ENCODE measurements at places on chromosomes 12 and 14.

DNA sequence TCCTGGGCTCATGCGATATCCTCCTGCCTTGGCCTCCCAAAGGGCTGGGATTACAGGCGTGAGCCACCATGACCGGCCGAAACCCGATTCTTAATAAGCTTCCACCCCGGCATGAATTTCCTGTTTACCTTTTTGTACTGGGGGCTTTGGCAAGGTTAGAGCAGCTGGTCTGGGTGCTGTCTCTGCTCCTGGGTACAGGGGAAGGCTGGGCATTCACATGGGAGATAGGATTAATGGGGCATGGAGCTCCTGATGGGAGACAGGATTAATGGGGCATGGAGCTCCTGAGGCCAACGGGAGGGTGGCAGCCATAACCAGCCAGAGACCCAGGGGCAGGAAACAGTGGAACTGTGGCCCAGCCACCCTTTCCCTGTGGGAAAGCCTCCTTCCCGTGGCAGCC is 69.5 kb upstream of the DICER1 start:
- no peak for DNase-seq

DNA sequence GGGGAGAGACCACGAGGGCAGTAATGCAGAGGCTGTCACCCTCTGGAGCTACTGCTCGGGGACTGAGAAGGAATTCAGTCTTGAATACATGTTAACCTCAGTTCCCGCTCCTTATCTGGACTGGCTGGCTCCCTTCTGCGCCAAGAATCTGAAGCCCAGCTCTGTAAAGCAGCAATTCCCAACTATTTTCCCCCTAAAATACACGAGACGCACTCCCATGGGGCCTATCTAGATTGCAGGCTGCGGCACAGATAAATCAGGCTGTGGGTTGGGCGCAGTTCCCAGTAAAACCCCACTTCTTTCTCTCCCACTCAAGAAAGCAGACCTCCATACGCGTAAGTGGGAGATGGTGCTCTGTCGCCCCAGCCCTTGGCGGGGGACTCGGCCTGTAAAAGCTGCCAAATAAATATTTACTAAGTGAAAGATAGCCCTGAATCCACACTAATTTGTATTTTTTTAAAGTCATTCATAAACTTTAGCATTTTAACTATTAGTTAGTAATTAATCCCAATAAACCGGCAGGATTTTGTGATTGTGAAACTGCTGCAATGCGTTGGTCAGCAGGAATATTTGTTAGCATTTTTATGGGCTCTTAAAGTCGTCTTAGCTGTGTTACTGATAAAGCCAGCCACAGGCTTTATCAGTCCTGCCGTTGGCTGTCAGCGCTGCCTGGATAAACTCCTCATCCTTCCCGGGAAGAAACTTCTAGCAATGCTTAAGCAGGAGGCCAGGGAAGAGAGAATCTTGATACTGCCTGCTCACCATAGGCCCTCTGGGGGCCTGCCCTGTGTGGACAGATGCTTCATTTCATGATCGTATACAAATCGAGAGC is 17.8 kb downstream of the FBXL14 start:
- no peak for DNase-seq

GRCh38 chr12:106521901-106522300 is 60.9 kb upstream of the RFX4 start:
- DNase-seq, result no peak

DNA sequence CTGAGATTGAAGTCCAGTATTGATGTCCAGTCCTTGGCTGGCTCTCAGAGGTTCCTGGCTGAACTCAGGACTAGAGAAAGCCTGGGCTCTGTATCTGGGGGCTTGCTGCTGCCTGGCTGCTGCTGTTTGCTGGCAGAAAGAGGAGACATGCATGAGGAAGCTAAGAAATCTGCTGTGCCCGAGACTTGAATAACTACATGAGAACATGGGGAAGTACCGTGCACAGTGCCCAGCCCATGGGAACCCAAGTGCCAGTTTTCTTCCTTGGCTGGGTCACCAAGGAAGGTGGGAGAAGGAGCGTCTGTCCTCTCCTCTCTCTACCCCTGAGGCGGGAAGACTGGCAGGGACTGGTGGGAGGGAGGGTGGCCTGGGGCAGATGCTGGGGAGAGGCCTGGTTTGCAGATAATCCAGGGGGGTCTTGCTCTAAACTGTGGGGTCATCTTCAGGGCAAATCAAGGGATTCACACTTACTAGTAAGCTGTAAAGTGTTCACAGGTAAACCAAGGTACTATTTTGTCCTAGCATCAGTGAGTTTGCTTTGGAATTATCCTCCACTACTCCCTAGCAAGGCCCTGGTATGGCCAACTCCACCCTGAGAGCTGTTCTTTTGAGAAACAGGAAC is 13.8 kb upstream of the ZFP36L1 start:
- DNase-seq, result no peak

DNA sequence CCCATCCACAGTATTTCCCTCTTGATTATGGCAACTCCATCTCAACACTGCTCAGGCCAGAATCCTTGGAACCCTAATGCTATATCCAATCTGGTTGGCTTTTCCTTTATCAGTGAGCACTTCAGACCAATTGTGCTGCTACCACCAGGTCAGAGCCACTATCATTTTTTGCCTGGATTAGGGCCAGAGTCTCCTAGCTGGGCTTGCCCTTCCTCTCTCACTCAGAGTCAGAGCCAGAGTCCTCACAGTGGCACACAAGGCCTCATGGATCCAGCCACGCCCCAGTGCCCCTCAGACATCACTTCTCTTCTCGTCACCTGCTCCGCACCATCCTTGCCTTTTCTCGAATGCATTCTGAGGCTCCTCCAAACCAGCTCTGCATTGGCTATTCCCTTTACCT is 211.1 kb downstream of the ANO6 start:
- DNase-seq, result no peak

GRCh38 chr14:31200702-31200990 is 6.9 kb downstream of the HECTD1 start:
- DNase-seq, result no peak

DNA sequence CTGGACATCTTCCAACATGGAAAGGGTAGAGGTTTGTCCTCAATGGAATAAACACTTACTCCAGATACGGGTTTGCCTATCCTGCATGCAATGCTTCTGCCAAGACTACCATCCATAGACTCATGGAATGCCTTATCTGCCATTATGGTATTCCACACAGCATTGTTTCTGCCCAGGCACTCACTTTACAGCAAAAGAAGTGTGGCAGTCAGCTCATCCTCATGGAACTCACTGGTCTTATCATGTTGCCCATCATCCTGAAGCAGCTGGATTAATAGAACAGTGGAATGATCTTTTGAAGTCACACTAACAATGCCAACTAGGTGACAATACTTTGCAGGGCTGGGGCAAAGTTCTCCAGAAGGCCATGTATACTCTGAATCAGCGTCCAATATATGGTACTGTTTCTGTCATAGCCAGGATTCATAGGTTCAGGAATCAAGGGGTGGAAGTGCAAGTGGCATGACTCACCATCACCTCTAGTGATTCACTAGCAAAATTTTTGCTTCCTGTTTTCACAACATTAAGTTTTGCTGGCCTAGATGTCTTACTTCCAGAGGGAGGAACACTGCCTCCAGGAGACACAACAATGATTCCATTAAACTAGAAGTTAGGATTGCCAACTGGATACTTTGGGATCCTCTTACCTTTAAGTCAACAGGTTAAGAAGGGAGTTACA is 140.4 kb downstream of the SLC35F4 start:
- DNase-seq, result no peak

DNA sequence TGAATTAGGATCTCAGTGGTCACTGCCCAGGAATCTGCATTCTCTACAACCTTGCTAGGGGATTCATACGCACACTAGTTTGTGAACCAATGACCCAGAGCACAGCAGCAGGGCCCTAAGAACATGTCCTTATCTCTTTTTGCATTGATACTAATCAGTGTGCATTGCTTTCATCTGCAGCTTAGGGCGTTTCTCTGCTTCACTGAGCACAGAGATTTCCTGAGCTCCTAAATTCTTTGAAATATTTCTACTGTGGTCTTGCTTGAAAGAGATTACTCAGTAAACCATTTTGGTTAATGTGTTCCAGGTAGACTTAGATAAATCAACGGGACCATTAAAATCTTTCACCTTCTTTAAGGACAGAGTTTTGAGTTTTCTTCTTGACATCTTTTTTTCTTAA is 351.3 kb upstream of the KITLG start:
- DNase-seq, result no peak

- DNase-seq, result no peak
Measured at GRCh38 chr12:34264110-34264509, 241.8 kb downstream of the ALG10 start.

- no peak for DNase-seq
Measured at GRCh38 chr14:64806202-64806861, 73.4 kb downstream of the SPTB start.

GRCh38 chr12:118299791-118300460 is 72.8 kb downstream of the TAOK3 start:
- no peak for DNase-seq

GRCh38 chr12:122117979-122118378 is 39.4 kb downstream of the MLXIP start:
- no peak for DNase-seq

DNA sequence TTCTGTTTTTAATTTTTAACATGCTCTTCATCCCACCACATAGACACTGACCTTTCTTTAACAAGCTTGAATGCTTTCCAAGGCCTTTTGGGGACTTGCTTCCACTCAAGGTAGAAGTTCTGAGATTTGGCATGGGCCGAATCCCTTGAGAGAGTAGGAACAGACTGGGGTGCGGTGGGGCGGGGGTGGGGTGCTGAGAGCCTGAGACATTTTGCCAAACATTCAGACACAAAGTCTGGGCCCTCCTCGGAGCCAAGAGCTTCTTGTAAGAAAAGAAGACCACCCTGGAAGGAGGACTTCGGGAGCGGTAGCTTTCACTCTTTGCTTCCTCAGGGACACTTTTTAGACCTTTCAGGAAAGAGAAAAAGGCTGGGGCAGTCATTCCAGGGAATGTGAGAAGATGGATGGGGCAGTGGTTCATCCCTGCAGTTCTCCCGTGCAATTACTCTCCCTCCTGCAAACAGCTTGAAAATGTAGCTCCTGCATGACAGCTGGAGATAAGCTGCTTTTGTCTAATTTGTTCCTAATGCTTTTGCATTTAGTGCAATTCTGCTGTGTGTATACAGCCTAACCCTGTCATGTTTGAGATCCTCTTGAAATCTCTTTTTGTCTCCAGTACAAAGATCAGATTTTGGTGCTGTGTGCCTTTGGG is 16.3 kb upstream of the MYO1H start:
- DNase-seq, result no peak

DNA sequence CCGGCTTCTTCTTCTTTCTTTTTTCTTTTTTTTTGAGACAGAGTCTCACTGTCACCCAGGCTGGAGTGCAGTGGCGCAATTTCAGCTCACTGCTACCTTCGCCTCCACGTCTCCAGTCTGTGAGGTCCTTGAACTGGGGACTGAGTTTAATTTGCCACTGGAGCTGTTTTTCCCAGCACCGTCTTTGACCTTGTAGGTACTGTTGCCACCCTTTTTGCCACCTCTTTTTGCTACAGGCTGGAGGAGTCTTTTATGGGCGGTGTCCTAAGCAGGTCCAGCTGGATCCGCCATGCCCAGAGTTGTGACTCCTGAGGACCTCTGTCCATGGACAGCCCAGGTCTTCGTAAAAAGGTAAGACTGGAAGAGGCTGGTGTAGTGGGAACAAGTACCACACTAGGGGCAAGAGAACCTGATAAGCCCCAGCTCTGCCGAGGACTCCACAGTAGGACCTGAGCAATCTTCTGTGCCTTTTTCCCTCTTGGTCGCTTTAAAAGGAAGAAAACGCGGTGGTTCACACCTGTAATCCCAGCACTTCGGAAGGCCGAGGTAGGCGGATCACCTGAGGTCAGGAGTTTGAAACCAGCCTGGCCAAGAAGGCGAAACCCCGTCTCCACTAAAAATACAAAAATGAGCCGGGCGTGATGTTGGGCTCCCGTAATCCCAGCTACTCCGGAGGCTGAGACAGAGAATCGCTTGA is 946 bp downstream of the RNU4-2 start:
- DNase-seq, result no peak

- no peak for DNase-seq
Measured at GRCh38 chr14:62084020-62084419, 321.8 kb downstream of the SNAPC1 start.

DNA sequence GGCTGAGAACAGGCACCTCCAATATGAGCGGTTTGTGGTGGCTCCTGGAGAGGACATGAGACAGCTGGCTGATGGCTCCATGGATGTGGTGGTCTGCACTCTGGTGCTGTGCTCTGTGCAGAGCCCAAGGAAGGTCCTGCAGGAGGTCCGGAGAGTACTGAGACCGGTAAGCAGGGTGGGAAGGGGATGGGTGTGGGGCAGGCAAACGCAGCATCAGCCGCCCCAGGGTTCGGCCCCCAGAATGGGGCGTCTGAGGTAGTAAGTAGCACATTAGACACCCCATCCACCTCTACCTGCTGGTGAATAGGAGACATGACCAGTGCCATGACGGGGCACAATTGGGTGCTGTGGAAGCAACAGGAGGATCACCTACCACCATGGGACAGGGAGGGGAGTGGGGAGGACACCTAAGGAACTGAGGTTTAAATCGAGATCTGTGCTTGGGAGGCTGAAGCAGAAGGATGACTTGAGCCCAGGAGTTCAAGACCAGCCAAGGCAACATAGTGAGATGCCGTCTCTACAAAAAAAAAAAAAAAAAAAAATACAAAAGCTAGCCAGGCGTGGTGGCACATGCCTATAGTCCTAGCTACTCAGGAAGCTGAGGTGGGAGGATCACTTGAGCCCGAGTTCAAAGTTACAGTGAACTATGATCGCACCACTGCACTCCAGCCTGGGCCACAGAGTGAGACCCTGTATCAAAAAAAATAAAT is 25.5 kb downstream of the ITGA7 start:
- no peak for DNase-seq

DNA sequence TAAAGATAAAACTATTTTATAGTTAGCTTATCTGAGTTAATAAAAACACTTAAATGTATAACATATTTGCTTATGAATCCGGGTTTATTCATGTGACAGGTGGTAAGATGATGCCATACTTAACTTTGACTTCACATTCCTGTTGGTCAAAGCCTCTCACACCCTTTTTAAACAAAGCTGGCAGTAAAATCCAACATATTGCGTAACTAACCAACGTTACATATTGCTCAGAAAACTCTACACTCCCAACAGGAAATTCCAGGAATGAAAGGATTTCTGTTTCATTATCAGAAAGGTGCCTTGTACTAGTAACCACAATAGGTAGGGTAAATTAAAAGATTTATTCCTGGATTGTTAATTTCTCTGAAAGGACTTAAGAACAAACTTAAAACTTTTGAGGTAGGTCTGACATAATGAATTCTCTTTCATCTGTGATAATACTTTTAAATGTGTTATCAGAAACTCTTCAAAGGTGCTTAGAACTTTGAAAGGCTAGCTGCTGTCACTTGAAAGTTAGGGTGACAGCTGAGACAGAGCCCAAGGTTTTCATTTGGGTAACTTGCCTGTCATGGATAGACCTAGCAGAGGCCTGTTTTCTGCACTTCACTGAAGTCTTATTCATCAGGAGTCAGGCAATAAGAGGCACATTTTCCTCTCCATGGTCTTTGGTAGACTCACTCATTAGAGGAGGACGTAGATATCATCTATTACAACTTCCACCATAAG is 23.8 kb upstream of the CATSPERB start:
- DNase-seq, result no peak

GRCh38 chr12:22266101-22266500 is 68.4 kb downstream of the ST8SIA1 start:
- DNase-seq, result no peak

GRCh38 chr14:89249972-89250654 is 166.9 kb downstream of the FOXN3 start:
- no peak for DNase-seq

GRCh38 chr12:210277-211141 is 3.4 kb downstream of the SLC6A12 start:
- no peak for DNase-seq
